EH (cell line): ENCODE measurements at places on chromosomes 2 and 18.
A peak's percentile ranks its signal among the peaks of the same experiment; 100 is the strongest.

DNA sequence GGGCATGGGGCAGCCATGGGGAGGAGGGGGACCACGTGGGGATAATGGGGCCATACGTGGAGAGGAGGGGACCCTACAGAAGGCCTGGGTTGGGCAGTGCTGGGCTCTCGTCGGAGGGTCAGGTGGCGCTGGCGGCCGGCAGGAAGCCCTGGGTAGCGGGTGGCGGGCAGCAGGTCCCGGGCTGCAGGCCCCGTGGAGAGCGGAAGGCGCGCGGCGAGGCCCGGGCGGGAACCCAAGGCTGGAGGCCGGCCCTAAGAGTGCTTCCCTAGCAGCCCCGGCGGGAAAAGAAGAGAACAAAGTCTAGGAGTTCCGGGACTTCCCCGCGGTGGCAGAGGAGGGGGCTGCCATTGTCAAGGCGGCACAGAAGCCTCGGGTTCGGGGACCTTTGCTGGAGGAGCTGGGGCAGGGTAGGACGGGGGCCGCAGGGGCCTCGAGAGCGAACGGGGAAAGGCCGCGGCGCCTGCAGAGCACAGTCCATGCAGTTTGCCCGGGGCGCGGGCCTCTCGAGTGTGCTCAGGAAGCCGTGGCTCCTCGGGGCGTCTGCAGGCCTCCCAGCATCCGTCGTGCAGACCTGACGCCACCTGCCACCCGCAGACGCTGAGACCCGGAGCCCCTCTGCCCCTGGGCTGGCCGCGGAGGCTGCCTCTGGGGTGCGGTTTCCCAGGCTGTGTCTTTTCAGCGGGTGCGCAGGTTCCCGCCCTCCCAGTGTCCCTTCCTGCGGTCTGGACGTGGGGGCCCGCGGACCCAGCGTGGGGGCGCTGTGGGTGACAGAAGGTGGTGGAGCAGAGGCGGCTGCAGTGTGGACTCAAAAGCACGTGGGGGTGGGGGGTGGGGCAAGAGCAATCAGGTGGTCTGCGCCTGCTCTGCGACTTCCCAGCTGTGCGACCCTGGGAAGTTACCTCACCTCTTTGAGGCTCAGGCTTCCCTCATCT, 19.4 kb upstream of the NCL start:
- peak; percentile 24 for DNase-seq

GRCh38 chr2:56741601-56742102, 557.9 kb downstream of the CCDC85A start:
- DNase-seq, result peak; percentile 96

DNA sequence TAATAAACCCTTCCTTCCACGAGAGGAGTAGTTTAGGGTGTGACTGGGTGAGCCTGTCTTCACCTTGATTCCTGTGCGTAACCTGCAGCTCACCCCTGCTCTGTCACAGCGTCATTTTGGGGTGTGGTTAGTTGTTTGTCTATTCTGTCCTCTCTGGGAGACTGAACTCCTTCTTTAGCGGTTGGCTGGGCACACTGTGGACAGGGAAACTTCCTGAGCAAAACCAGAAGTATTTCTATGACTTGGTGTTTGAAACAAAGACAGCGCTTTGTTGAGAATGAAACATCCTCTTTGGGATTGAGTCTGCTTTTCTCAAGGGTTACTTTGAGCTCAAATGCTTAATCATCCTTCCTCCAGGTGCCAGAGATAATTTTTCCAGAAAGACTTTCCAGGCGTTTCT, 270.7 kb downstream of the HRH4 start:
- DNase-seq, result no peak

DNA sequence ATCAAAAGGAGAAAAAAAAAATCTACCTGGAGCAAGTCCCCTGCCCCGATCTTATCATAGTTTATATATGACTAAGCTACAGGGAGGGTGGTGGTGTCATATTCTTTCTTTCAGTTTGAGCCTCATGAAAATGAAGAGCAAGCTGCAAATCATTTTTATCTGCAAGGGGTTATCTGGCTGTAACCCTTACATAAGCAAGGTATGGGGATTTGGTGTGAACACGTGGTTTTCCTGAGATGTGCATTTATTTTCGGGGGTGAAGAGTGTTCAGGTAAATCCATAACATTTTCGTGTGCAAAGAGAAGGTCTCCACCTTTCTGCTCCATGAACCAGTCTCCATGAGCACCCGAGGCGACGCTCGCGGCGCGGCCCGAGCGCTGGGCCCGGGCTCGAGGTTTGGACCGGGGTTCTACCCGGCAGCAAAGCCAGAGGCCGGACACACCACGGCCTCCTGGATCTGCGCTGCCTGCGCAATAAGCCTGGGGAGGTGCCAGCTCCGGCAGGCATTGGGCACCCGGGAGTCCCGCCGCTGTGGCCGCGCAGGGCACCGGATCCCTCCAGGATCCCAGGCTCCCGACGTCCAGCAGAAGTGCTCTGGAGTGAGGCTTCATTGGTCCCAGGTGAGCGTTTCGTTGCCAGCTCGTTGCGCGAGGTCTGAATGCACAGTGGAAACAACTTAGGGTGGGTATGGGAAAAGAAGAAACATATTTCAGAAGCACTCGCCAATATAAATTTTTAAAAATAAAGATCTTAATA, 36.1 kb upstream of the GPD2 start:
- peak; percentile 84 for DNase-seq

DNA sequence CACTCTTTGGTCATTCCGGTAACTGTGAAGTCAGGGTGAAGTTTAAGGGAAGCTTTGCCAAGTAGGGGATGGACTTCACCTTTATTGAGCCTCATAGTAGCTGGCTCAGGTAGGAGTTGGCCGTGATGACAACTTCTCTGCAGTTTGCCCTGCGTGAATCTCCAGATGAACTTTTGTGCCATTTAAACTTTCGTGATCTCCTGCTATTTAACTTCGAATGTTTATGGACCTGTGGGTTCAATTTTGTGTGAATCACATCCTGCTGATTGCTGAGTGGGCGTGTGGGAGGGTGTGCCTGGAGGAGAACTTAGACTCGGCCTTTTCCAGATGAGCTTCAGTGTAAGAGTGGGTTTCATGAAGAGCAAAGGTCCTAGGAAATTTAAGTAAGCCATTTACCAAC, 4.2 kb downstream of the UGT1A1 start:
- DNase-seq, result peak; percentile 76
